Hematopoietic multipotent progenitor cell (in vitro differentiated cells): ENCODE measurements at places on chromosomes 6 and 20.

DNA sequence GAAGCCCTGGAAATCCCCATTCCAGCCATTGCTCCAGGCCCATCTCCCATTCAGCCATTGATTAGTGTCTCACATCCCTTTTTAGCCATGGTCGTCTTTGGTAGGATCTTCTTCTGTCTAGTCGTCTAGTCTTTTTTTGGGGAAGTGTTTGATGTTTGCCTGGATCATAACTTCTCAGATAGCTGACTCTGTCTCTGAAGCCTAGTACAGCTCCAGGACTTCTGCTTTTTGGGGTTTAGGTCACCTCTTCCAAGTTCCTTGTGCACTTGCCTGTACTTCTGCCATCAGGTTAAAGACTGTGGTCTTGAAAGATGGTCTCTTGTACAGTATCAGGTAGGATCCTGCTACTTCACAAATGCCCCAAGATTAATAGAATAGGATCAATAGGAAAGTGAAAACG, 553.5 kb downstream of the PKHD1 start:
- no peak for DNase-seq

DNA sequence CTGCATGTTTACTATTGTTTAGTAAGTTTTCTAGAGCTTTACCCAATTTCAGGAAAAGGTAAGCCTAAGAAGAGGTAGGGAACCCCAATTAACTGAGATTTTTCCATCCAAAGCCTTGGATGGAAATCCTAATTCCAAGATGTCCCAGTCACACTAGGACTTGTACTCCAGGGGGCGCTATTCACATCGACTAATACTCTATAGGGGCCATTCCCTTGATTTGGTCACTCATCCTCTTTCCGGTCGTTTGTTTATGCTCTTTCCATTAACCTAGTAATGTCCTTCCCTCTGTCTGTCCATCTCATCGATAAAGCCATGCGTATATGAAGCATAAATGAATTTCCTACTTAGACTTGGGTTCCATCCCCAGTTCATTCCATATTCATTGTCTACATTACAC, 80.8 kb upstream of the FUCA2 start:
- DNase-seq = no peak

DNA sequence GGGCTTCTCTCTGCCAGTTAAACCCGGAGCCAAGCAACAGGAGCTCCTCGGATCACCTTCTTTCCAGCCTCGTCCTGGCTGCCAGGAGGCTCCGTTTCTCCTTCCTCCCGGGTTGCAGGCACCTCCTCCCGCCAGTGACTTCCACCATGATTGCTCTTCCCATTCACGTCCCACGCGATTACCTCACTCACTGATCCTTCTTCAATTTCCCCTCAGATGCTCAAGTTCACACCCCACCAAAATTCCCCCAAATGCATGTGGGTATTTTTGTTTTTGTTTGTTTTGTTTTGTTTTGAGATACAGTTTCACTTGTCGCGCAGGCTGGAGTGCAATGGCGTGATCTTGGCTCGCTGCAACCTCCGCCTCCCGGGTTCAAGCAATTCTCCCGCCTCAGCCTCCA, 25.1 kb downstream of the KCNQ2 start:
- no peak for DNase-seq

DNA sequence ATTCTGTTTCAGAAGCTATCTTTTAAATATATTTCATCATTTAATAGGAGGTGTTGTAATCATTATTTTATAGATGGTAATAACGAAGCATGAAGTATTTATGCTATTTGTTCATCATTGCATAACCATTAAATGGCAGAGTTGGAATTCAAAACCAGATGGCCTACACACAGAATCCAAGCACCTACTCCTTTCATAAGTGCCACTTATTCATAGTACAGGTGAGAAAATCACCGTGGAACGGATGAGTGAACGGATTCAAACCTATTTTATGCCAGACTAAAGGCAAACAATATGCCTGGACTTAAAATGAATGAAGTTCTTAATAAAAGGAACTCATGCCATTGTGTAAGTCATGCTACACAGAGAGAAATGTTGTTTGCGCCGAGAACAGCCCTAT, 397.9 kb upstream of the ADGRB3 start:
- DNase-seq = no peak

DNA sequence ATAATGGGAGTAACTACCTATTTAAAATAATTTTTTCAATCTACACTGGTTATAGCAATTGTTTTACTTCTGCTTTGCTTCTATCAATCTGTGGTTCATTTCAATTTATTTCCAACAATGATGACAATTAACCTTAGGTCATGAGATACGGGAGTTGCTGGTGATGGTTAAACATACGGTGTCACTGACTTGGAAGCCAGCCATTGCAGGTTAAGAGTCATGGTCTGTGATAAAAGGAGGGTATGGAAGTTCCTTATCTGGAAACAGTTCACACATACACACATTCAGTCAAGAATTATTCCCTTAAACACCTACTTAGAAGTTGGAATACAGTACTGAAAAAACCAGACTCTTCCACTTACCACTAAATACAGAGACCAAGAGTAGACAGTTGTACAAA, 180.0 kb downstream of the KIF16B start:
- DNase-seq = no peak

DNA sequence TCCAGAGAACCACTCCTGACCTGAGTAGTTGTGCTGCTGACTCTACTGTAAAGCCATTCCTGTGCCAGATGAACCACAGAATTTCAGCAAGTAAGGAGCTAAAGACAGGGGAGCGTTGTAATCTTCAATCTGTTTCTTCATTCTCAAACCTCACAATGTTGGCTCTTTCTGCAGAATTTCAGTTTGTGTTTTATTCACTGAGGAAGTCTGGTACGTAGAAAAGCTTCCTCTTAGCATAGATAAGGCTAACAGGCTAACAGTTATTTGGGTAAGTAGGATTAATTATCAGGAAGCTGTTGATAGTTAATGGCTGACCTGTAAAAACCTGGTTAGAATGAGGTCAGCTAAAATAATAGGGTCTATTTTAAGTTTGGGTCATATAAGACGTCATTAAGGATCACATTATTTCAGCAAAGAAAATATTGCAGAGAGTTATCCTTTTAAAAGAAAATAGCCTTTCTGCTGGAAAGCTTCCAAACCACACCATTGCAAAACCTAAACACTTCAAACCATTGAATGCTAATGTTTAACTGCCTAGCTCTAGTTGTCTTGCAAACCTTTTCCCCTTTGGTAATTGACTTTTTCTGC, 14.1 kb upstream of the TENT5A start:
- peak; percentile 64 for DNase-seq

GRCh38 chr6:1163501-1163900, 148.4 kb upstream of the FOXQ1 start:
- no peak for DNase-seq

DNA sequence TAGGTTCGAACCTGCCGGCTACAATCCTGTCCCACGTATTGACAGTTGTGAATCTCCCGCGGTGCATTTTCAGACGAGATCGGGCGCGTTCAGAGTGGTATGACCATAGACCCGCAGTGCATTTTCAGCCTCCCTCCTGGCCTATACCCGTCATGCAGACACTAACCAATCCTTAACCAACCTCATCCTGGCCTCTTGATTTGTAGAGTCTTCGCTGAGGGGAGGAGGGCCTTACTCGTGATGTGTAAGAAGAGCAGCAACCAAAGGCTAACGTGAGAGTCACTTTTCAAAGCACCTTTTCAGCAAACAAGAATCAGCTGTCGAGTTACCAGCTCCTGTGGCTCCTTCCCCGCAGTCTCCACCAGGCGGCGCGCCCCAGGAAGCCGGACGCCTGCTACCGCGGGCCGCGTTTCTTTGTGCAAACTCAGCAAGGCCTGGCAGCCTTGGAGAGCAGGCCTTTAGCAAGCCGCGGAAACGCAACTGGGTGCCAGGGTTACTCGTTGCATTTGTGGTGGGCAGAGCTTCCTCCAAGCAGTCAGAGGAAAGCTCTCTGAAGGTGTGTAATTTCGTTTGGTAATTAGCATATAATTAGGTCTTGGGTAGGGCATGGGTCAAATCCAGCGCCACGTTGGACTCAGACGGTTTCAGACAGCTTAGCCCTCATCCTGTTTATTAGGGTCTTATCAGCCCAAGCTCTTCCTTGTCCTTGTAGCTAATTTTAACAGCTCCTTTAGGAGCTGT, 139.8 kb downstream of the OR2B2 start:
- peak; percentile 59 for DNase-seq

GRCh38 chr6:21874372-21874771, 280.8 kb downstream of the SOX4 start:
- DNase-seq = no peak

GRCh38 chr20:36658300-36658699, 12.3 kb upstream of the SLA2 start:
- DNase-seq = peak; percentile 32

- no peak for DNase-seq
Observed at GRCh38 chr6:25576919-25577318, 75.1 kb upstream of the SCGN start.

GRCh38 chr6:32843331-32843978, 392 bp downstream of the PSMB8 start:
- no peak for DNase-seq

DNA sequence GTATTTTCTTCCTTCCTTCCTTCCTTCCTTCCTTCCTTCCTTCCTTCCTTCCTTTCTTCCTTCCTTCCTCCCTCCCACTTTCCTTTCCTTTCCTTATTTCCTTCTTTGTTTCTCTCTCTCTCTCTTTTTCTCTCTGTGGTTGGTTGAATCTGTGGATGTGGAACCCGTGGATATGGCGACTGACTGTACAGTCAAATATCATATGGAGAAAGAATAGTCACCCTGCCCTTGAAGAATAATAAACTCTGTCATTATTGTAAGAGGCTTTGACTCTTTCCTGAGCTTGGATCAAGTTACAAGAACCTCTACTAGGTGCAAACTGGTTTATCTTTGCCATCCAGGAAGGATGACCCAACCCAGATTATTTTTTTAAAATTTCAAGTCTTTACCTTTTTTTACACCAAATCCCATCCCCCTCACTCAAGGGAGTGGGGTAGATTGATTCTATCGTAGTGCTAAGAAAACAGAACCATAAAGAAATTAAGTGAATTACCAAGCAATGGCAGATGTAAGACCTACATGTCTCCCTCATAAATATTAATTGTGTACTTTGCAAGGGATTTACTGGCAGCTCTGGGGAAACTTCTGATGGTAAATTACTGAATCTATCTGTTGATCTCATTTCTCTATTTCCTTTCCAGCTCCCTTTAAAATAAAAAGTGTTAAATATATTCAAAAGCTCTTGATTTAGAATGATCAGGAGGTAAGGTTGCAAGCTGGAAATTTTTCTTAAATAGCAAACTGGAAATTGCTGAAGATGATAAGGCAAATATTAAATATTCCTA, 667.5 kb downstream of the UTRN start:
- no peak for DNase-seq

- DNase-seq = no peak
Observed at GRCh38 chr6:14278446-14278845, 160.9 kb downstream of the CD83 start.

DNA sequence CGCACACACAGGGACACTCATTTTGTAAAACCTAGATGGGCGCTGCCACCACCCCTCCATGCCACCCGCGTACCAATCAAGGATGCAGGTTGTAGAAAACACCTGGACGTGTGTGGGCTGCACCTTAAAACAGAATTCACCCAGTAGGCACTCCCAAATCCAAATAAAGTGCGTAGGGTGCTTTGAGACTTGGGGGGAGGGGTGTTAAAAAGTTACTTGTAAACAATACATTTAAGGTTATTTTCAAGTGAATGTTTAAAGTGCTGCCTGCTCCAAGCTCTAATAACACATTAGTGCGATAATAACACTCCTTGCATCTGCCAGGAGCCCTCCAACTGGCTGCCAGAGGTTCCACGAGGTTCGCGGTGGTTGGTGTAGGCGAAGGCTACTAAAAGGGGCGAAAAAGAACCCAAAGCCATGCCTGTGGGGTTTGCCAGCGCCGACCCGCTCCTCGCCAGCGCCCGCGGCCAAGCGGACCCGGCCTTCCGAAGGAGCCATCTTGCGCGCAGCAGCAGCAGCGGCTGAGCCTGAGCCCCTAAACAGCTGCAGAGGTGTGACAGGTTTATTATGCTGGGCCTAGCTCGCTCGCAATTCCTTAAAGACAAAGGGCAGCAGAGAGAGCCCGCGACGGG, 11.5 kb downstream of the FOXC1 start:
- DNase-seq = no peak

DNA sequence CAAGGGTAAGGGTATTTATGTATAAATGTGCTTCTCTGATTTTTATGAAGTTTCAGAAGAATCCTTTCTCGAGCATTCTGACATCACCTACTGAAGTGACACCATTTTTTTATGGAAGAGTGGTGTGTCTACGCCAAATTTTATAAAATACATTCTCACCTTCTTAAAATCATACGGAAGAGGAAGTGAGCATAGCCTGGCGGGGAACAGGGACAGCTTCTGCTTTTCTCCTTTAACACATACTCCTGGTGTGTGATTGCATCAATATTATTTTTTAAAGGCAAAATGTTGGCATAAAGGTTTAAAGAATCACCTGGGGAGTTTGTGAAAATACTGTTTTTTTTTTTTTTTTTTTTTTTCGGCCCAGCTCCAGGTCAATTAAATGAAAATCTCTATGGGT, 733.6 kb upstream of the MAN1A1 start:
- DNase-seq = peak; percentile 19

- DNase-seq = no peak
Observed at GRCh38 chr6:35239581-35239980, 20.0 kb upstream of the ZNF76 start.

DNA sequence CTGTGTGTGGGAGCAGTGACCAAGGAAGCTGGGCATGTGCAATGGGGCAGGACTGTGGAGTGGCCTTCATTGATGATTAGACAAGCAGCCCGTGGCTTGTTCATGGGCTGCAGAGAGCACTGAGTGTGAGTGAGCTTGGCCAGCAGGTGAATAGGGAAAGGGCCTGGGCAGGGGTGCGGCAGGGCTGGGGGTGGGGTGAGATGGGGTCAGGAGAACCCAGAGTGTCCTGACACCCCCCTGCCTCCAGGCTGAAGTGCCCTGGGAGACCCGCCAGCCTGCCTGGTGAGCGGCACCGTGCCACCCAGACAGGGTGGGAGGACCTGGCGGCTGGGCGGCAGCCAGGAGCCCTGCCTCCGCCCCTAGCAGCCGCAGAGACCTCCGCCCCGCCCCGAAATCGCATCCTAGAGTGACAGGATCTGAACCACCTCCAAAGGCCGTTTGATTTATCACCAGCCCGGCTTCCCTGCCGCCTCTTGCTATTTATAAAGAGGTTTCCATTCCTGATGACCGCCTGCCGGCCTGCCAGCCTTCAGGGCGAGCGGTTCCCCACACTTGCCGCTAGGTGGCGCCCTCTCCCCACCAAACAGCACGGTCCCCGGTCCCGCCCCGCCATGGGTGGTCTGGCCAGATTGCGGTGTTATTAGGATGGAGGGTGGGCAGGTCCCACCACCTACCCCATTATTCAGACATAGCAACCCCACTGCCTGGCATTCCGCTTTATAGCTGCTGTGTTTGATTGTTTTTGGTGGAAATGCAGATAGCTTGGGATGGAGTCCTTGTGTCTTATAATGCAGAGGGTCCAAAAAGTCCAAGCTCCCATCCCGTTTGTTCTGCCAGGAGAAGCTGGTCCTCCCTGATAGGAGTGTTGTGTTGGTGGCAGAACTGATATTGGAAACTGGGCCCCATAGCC, 3.5 kb downstream of the MYLK2 start:
- DNase-seq = peak; percentile 81

- no peak for DNase-seq
Observed at GRCh38 chr6:228881-229651, 63.2 kb upstream of the DUSP22 start.

- peak; percentile 34 for DNase-seq
Observed at GRCh38 chr6:135176464-135176863, 4.6 kb upstream of the MYB start.

GRCh38 chr6:89082486-89082891, 1.9 kb downstream of the PNRC1 start:
- peak; percentile 22 for DNase-seq
